WTC11 (cell line): ENCODE measurements at places on chromosomes 16 and 17.

DNA sequence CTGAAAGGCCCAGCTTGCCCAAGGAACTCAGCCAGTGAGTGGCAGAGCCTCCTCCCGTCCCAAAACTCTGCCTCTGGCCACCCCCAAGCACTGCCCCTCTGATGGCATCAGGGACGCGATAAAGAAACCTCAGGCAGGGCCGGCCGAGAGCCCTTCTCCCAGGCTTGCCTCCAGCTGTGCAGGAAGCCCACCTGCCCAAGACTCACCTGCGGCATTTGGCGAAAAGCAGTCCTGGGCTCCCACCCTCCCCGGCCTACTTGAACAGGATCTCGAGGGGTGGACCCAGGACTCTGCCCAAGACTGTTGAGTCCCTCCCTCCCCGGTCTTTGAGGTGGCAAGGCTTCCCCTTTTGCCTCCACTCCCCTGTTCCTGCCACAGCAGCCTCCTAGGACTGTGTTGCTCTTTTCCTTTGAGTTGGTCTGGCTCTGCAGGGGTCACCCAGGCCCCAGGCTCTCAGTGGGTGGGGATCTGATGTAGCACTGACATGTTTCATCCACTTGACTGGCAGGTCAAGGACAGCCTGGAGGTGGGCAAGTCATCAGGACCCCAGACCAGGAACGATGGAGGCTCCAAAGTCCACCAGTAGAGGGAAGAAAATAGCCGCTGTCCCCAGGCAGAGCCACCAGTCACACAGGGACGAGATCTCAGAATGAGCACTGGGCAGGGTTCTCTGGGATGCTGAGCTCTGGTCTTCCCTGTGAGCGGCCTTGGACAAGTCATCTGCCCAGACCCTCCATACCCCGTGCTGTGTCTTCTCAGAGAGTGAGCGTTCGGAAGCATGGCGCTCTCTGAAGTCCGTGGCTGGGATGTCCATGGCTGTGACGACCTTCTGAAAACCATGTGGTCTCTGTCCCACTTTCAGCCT, 111.0 kb upstream of the TNRC6C start:
- no peak overlapping the region for H3K27ac ChIP-seq
- no peaks in the 10 kb centered on the region; the same call in 1 of the 2 replicates for H3K27me3 ChIP-seq
- no peak for DNase-seq
- no peaks in the 10 kb centered on the region for H3K36me3 ChIP-seq
- peaks cover 8% of the 10 kb centered on the region; the same call in 1 of the 2 replicates for H3K4me1 ChIP-seq

DNA sequence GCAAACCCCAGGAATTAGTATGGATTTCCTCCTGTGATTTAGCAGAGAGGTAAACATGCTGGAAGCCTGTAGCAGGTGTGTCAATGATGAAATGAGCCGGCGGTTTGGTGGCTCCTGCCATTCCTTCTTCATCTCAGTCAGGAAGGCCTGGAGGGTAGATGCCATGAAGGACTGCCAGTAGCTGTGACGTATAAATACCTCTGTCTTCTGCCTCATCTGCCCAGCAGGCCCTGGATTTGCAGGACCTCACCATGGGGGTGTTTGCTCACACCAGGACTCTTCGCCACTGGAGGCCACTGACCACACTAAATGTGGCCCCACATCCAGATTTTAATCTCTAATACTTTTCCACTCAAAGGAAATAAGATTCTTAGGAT, 16.1 kb upstream of the SLC4A1 start:
- H3K36me3 ChIP-seq = no peaks in the 10 kb centered on the region
- H3K4me3 ChIP-seq = no peak overlapping the region
- H3K27ac ChIP-seq = no peak overlapping the region
- peaks cover 22% of the 10 kb centered on the region for H3K4me1 ChIP-seq

- peak; percentile 76 for DNase-seq
- H3K27me3 ChIP-seq = no peaks in the 10 kb centered on the region; the same call in 1 of the 2 replicates
- no peak overlapping the region for H3K27ac ChIP-seq
- no peaks in the 10 kb centered on the region for H3K36me3 ChIP-seq
- H3K4me3 ChIP-seq = no peak overlapping the region
- H3K4me1 ChIP-seq = peaks cover 13% of the 10 kb centered on the region
These were observed 48.5 kb upstream of the HELZ start for GRCh38 chr17:67293251-67294203.

DNA sequence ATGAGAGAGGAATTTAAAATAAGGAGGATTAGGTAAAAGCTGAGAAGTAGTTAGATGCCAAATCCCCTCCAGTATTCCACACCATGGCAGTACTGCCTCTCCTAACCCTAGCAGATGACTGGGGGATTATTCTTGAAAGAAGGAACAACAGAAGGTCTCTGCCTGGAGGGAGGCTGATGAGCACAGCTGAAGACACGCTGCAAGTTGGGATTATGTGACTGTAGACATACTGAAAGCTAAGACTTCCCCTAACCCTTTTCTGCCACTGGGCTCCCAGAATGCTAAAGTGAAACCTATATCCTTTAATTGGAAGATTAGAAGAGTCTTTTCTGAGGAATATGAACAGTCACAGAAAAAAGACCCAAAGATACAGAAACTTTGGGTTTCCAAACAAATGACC, 27.7 kb upstream of the SLC46A1 start:
- no peak overlapping the region for H3K4me3 ChIP-seq
- H3K27me3 ChIP-seq = peaks cover 10% of the 10 kb centered on the region
- no peak for DNase-seq
- H3K4me1 ChIP-seq = no peaks in the 10 kb centered on the region

GRCh38 chr16:26651464-26651863, 415.3 kb upstream of the C16orf82 start:
- no peaks in the 10 kb centered on the region for H3K36me3 ChIP-seq
- no peaks in the 10 kb centered on the region for H3K27me3 ChIP-seq
- no peaks in the 10 kb centered on the region for H3K4me1 ChIP-seq

- no peak for DNase-seq
- no peak overlapping the region for H3K4me3 ChIP-seq
- no peaks in the 10 kb centered on the region for H3K27me3 ChIP-seq
- H3K4me1 ChIP-seq = no peaks in the 10 kb centered on the region; the same call in 1 of the 2 replicates
- H3K36me3 ChIP-seq = no peaks in the 10 kb centered on the region
These were observed 13.7 kb downstream of the TIMM22 start for GRCh38 chr17:1010586-1010985.

DNA sequence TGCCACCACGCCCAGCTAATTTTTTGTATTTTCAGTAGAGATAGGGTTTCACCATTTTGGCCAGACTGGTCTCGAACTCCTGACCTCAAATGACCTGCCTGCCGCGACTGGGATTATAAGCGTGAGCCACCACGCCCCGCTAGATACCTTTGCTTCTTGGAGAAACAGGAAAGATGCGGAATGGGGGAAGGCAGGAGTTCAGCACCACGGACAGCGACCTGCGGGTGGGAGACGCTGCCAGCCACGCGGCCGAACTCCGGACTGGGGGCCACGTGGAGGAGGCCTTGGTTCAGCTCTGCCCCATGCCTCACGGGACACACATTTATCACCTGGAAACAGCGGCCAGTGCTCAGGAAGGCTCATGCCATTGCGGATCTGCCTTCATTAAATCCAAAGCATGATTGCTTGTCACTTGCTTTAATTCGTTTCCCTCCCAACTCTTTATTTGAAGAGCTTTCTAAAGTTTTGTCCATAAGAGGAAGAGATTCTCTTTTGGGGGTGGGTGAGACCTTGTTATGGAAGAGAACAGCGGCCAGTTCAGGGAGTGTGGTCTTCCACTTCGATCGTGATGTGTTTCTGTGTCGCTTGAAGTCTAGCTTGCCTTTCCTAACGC, 219.9 kb downstream of the ENGASE start:
- no peak overlapping the region for H3K4me3 ChIP-seq
- no peaks in the 10 kb centered on the region for H3K36me3 ChIP-seq
- H3K27ac ChIP-seq = no peak overlapping the region

- H3K4me3 ChIP-seq = no peak overlapping the region
- peaks cover 2% of the 10 kb centered on the region; the same call in 1 of the 2 replicates for H3K4me1 ChIP-seq
- no peak overlapping the region for H3K27ac ChIP-seq
- no peaks in the 10 kb centered on the region; the same call in 1 of the 2 replicates for H3K27me3 ChIP-seq
- H3K36me3 ChIP-seq = no peaks in the 10 kb centered on the region
These were observed 12.1 kb downstream of the CCDC42 start for GRCh38 chr17:8732406-8733085.

GRCh38 chr17:33175562-33175961, 117.5 kb downstream of the ASIC2 start:
- DNase-seq = no peak
- no peak overlapping the region for H3K4me3 ChIP-seq
- no peaks in the 10 kb centered on the region for H3K36me3 ChIP-seq
- peaks cover 40% of the 10 kb centered on the region for H3K27me3 ChIP-seq

GRCh38 chr16:71441348-71442050, 355 bp downstream of the TLE7 start:
- H3K27ac ChIP-seq = no peak overlapping the region
- H3K36me3 ChIP-seq = no peaks in the 10 kb centered on the region
- peak; percentile 89 for DNase-seq
- no peak overlapping the region for H3K4me3 ChIP-seq
- H3K4me1 ChIP-seq = peaks cover 7% of the 10 kb centered on the region; the same call in 1 of the 2 replicates
- peaks cover 15% of the 10 kb centered on the region for H3K27me3 ChIP-seq

GRCh38 chr16:70774261-70774660, 26.7 kb downstream of the VAC14 start:
- H3K4me3 ChIP-seq = no peak overlapping the region
- no peaks in the 10 kb centered on the region for H3K27me3 ChIP-seq
- peaks cover 2% of the 10 kb centered on the region; the same call in 1 of the 2 replicates for H3K4me1 ChIP-seq
- no peak overlapping the region for H3K27ac ChIP-seq
- H3K36me3 ChIP-seq = peaks cover 15% of the 10 kb centered on the region
- no peak for DNase-seq

GRCh38 chr17:2444382-2444781, 43.5 kb upstream of the MNT start:
- no peak overlapping the region for H3K27ac ChIP-seq
- H3K27me3 ChIP-seq = no peaks in the 10 kb centered on the region
- peaks cover 29% of the 10 kb centered on the region for H3K36me3 ChIP-seq
- H3K4me1 ChIP-seq = no peaks in the 10 kb centered on the region
- no peak overlapping the region for H3K4me3 ChIP-seq

- no peaks in the 10 kb centered on the region for H3K4me1 ChIP-seq
- no peak overlapping the region; the same call in 1 of the 2 replicates for H3K27ac ChIP-seq
- no peak for DNase-seq
- no peak overlapping the region for H3K4me3 ChIP-seq
These were observed 6.1 kb downstream of the DRC3 start for GRCh38 chr17:17978481-17979424.

DNA sequence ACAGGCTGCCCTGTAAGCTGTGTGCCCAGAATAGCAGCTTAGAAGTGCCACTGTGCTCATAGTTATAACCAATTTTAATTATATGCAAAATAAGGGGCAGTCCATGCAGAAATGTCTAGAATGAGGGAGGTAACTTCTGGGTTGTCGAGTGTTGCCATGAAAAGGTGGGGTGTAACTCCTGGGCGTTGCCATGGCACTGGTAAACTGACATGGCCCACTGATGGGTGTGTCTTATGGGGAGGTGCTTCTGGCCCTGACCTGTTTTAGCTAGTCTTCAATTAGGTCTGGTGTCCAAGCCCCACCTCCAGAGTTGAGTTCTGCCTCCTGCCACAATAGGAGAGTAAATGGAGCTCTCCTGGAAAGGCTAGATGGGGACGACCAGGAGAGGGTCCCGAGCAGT, 120.6 kb downstream of the SALL1 start:
- DNase-seq = no peak
- H3K27ac ChIP-seq = no peak overlapping the region

GRCh38 chr16:31365131-31365865, 10.3 kb downstream of the ITGAX start:
- no peak for DNase-seq
- no peaks in the 10 kb centered on the region for H3K4me1 ChIP-seq
- H3K36me3 ChIP-seq = no peaks in the 10 kb centered on the region
- no peak overlapping the region for H3K27ac ChIP-seq
- peaks cover 4% of the 10 kb centered on the region; the same call in 1 of the 2 replicates for H3K27me3 ChIP-seq

DNA sequence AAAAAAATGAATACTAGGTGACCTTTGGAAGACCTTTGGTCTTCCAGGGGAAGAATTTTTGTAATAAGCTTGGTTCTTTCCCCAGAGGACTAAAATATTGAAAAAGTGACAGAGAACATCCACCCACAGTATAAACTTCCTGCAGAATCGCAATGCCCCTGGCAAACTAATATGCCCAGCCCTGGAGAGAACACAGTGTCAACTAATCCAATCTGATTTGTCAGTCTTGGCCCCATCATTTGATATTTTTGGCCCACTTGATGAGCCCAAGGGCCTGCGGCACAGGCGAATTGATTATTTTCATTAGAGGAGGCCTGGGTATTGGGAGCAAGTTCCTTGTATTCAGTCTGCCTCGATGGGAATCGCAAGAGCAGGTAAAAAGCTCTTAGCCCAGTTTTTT, 98.4 kb downstream of the MAP2K6 start:
- no peaks in the 10 kb centered on the region for H3K27me3 ChIP-seq
- H3K4me1 ChIP-seq = peaks cover 20% of the 10 kb centered on the region
- H3K36me3 ChIP-seq = peaks cover 27% of the 10 kb centered on the region
- no peak for DNase-seq
- H3K4me3 ChIP-seq = no peak overlapping the region

GRCh38 chr16:86761111-86762031, 183.0 kb downstream of the FOXL1 start:
- peak; percentile 89 for DNase-seq
- no peaks in the 10 kb centered on the region for H3K36me3 ChIP-seq
- H3K4me1 ChIP-seq = peaks cover 59% of the 10 kb centered on the region
- no peak overlapping the region for H3K4me3 ChIP-seq
- H3K27me3 ChIP-seq = peaks cover 9% of the 10 kb centered on the region; the same call in 1 of the 2 replicates
- no peak overlapping the region for H3K27ac ChIP-seq

GRCh38 chr16:59535298-59535697, 801.2 kb upstream of the GOT2 start:
- H3K4me3 ChIP-seq = no peak overlapping the region
- H3K27ac ChIP-seq = no peak overlapping the region
- DNase-seq = no peak
- H3K4me1 ChIP-seq = peaks cover 21% of the 10 kb centered on the region
- H3K36me3 ChIP-seq = peaks cover 13% of the 10 kb centered on the region
- H3K27me3 ChIP-seq = no peaks in the 10 kb centered on the region

DNA sequence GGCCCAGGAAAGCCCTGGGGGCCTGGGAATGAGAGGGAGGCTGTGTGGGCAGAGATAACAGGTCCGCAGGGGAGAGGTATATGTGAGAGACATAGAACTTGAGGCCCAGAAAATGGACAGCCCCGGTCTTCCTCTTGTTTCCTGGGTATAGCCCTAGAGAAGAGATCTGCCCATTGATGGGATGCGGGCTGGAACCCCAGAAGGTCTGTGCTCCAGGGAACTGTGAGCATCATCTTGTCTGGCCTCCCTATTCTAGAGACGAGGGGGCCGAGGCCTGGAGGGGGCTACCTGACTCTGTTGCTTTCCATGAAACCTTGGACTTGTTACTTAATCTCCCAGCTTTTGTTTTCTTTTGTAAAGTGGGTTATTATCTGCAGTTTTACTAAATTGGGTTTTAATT, 53.9 kb downstream of the NKD1 start:
- no peak for DNase-seq
- no peaks in the 10 kb centered on the region for H3K27me3 ChIP-seq
- no peak overlapping the region for H3K4me3 ChIP-seq
- no peak overlapping the region for H3K27ac ChIP-seq
- H3K4me1 ChIP-seq = peaks cover 9% of the 10 kb centered on the region

- H3K27ac ChIP-seq = peak overlapping the region; percentile 34; the same call in 1 of the 2 replicates
- no peak overlapping the region; the same call in 1 of the 2 replicates for H3K4me3 ChIP-seq
- no peaks in the 10 kb centered on the region; the same call in 1 of the 2 replicates for H3K27me3 ChIP-seq
- H3K4me1 ChIP-seq = peaks cover 33% of the 10 kb centered on the region
- H3K36me3 ChIP-seq = peaks cover 24% of the 10 kb centered on the region
These were observed 3.8 kb upstream of the P4HB start for GRCh38 chr17:81863833-81864768.
